ENCODE measurements at places on chromosomes 12 and 14. TPM values are rescaled to one million over a fixed set of nuclear protein-coding genes. Genes with fewer than 3 reads are reported as not detected.

DNA sequence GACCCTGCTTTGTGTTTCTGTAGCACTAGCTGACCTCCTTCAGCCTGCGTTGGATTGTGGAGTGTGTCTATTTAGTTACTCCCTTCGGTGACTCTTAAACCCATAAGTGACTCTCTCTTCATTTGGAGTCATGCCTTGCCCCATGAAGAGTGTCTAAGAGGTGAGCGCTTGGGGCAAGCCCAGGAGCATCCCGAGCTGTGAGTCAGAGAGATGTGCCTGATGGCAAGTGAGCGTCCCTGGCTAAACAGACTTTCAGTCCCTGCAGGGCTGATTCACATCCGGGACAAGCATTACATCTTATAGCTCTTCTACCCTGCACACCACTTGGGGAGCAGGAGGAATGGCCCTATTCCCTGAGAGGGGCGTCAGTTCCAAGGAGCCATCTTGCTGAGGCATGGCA, 24.3 kb upstream of the ATF1 start:
- DNase-seq, result no peak
- H3K27ac ChIP-seq, result no peak overlapping the region

DNA sequence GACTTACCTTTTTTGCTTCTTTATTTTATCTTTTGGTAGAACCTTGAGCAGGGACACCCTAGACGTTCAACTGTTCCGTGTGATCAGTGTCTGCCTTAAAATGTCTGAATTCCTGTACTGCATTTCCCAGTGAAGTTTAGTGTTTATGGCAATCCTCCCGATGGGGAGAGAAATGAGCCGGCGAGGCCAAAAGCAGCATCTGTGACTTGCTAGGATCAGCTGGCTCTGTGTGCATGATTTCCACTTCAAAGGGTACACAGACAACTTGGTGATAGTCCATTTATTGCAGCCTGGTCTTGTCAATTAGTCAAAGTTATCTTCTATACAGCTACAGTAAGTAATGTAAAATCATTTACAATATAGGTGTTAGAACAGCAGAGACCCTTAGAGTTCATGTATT, 768.5 kb downstream of the DIO2 start:
- H3K4me3 ChIP-seq, result no peak overlapping the region
- no peaks in the 10 kb centered on the region for H3K4me1 ChIP-seq
- no peaks in the 10 kb centered on the region for H3K36me3 ChIP-seq
- no peak for DNase-seq

NPFF gene
- not detected for total RNA-seq

GRCh38 chr14:25929881-25930615, 667.8 kb downstream of the NOVA1 start:
- no peak overlapping the region for H3K27ac ChIP-seq
- no peaks in the 10 kb centered on the region for H3K36me3 ChIP-seq
- H3K4me1 ChIP-seq, result no peaks in the 10 kb centered on the region
- no peak for DNase-seq
- H3K27me3 ChIP-seq, result no peaks in the 10 kb centered on the region
- H3K4me3 ChIP-seq, result no peak overlapping the region

DNA sequence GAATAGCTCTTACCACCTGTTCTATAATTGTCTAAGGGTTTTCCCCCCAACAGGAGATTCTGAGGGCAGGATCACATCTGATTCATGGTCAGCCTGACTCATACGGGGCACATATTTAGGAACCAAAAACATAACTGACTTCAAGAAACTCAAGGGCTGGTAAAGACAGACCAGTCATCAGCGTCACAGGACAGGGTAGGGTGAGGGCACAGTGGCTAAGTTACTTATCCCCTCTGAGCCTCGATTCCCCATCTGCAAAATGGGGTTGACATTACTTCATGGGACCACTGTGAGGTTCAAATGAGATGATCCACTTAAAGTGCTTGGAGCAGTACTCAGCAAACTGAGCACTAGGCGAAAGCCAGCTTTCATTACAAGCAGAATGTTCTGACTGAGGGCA, 606 bp downstream of the CINP start:
- peak; percentile 83 for DNase-seq
- H3K4me3 ChIP-seq, result no peak overlapping the region
- peak overlapping the region; percentile 95 for H3K27ac ChIP-seq
- H3K36me3 ChIP-seq, result peaks cover 19% of the 10 kb centered on the region
- peaks cover 29% of the 10 kb centered on the region for H3K4me1 ChIP-seq
- H3K27me3 ChIP-seq, result no peaks in the 10 kb centered on the region
